ENCODE measurements at places on chromosomes 1 and 21.

DNA sequence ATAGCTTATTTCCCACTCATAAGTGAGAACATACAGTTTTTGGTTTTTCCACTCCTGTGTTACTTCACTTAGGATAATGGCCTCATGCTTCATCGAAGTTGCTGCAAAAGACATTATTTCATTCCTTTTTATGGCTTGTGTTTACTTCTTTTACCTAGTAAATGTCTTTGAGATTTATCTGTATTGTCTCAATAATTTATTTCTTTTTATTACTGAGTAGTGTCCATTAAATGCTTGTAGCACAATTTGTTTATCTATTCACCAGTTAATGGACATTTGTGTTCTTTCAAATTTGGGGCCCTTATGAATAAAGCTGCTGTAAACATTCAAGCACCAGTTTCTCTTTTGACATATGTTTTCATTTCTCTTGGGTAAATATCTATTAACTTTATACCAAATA is 86.0 kb downstream of the UCHL5 start:
- no peak for DNase-seq

DNA sequence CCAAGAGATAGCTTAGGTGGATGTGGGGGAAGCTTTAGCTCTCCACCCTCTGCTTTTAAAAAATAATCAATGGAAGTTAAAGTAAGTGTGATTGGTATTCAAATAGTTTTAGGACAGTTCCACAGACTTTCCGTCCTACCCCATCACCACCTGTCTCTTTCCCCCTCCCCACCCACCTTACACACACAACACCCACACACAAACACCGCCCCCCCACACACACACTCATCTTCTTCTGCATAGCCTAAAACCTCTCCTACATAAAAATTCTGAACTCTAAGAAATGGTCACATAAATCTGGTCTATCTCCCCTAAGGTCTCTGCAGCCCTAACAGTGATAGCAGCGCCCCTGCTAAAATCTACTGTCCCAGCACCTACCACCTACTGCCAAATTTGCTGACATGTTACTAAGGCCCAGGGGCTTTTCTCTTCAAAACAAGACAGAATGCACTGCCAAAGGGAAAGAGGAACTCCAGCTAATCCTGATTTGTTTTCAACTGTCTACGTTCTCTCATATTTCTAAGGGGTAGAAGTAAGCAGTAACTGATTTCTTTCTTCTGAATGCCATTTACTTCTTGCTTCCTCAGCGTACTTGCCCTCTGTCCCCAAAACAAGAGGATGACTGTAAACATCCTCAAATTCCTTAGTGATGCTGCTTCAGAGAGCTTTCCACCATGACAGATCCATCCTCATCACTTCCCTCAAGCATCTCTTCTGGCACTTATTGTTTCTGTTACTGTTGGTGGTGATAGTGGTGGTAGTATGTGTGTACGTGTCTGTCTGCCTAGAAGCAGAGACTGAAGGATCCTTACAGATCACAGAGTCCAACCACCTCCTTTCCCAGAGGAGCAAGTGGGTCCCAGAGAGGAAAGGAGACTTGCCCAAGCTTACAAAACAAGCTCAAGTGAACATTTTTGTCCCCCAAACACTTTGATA is 56.8 kb downstream of the LUZP1 start:
- no peak for DNase-seq

DNA sequence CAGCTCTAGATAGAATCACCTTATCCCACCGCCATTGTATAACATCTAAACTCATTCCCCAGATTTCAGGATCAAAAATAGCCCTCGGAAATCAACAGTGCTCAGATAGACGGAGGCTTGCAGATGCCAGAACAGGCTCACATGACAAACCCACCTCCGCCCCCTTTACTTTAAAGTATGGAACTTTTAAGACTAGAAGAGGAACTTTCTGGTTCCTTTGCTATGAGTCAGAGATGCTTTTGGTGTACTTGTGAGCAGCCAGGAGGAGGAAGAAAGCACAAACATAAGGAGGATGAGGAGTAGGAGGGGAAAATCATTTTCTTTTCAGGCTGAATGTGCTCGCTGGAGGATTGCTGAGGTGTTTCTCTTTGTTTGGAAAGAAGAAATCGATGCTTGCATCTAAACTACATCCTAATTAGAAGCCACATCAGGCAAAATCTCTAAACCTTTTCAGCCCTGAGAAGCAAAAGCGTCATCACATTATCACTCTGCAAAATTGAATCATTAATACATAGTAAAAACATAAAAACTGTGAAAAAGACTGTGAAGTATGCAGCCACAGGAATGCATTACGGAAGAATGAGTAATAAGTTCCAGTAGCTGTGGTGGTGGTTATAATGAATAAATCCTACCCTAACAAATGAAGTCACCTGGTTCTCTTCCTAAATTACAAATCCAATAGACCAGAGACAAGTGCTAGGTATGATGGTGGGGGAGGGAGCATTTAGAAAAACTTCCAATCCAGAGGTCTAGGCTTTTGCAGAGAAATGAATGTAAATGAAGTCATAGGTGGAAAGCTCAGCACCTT is 251.3 kb downstream of the KCNH1 start:
- no peak for DNase-seq

DNA sequence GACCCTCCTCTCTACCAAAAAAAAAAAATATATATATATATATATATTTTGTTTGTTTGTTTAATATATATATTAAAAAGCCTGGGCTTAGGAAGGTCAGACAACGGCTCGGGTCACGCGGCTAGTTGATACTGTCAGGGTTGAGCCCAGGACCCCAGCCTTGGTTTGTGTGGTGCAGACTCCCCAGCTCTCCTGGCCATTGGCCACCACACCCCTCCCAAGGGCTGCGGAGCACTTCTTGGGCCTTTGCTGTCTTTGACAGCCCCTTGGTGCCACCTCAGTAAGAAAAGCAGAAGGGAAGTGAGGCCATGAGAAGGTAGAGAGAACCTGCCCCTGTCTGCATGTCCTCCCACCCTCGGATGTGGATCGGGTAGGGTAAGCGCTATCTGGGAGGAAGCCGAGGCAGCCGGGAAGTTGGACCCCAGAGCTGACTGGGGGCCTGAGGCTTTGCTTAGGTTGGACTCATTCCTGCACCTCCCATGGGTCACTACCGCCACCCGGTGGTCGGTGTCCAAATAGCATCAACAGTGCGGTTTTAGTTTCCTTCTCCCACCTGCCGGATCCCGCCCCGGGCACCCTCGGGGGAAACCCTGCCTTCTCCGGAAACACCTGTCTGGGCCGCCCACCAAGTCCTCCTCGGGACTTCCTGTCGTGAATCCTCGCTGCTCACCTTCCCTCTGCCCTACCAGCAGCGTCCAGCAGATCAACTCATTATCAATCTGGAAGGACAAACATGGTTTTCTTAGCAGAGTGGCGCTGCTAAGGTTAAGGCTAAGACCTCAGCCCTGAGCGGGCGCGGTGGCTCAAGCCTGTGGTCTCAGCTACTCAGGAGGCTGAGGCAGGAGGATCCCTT is 29.8 kb upstream of the GNPAT start:
- DNase-seq = peak; percentile 86

- DNase-seq = no peak
Measured at GRCh38 chr1:8517661-8518489, 200.0 kb downstream of the SLC45A1 start.

GRCh38 chr1:14522926-14523241 is 75.6 kb upstream of the KAZN start:
- DNase-seq = no peak

- no peak for DNase-seq
Measured at GRCh38 chr1:71843012-71843411, 439.3 kb downstream of the NEGR1 start.

DNA sequence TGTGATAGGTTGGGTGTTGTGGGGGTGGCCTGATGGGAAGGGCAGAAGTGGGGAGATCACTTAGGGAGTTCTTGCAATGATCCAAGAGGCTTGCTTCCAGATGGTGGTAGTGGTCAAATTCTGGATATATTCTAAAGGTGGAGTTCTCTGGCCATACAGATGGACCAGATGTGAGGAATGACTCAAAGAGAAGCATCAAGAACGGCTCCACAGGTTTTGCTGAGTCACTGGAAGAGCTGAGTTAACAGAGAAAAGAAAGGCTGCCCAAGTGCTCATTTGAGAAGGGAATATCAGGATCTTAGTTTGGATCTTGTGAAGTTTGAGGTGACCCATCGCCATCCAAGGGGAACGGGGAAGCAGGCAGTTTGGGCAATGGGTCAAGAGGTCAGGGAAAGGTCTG is 192.9 kb upstream of the GALNT2 start:
- DNase-seq = no peak

GRCh38 chr1:154430903-154431302 is 25.8 kb downstream of the IL6R start:
- no peak for DNase-seq

GRCh38 chr1:156247460-156248322 is at the start of gene PAQR6:
Gene PAQR6 (minus strand): TSS chr1:156248056. CDS start chr1:156246731, 1,325 bp downstream.
- DNase-seq = no peak

GRCh38 chr1:187091666-187092065 is 262.9 kb downstream of the PLA2G4A start:
- DNase-seq = no peak

DNA sequence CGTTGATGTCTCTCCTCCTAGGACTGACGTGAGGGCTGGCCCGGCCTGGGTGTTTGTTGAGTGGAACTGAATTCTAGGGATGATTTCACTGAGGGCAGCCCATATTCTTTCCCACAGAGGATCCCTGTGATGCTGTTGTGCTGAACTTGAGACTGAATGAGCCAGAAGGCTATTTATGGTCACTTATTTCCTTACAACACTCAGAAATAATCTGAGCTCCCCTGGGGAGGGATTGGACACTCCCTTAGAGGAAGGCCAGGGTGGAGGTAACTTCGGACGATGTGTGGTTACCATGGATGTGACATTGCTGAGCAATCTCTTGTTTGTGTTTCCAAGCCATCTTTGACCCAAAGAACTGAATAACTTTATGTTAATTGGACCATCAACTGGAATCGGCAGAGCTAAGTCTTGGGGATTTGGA is 5.1 kb upstream of the TMCO4 start:
- DNase-seq = no peak

- DNase-seq = no peak
Measured at GRCh38 chr21:23131177-23131576, 2133.0 kb downstream of the NCAM2 start.

DNA sequence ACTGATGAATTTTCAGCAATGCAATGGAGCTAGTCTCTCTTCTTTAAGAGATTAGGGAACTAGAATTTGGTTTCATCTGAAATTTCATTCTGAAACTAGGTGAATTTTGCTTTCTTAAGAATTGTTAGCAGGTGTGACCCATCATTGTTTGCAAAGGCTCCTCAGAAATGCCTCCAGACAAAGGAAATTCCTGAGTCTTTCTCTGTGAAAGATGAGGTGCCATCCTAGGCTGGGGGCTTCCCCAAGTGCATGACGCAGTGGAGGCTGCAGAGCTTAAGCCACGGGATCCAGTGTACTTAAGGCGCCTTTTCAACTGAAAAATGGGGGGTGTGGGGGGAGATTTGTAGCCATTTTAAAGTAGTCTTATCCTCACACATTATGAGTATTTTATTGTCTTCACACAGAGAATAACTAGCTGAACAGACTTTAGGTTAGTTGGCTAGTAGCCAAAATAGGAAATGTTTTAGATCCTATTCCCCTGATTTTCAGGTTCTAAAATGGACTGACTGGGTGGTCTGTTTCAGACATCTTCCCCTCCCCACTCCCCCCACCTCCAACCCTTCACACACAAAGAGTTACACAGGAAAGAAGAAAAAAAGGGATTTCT is 202.0 kb downstream of the NFIA start:
- no peak for DNase-seq

DNA sequence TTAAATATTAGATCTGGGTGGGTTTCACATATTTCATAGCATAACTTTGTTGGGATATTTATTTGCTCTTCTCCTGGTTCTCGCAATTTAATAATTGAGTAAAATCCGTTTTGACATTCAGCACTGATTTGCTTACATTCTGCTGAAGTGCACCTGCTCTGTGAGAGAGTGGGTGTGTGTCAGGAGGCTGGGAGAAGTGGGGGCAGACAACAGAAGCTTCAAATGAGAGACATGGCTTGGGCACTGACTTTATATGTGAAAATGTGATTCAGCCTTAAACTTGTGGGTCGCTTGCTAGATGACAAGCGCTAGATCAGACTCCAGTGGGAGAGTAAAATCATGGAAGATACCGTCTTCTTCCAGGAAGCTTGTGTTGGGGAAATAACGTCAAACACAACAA is 32.4 kb upstream of the KCNA2 start:
- DNase-seq = no peak

GRCh38 chr1:244053831-244054230 is 2.7 kb downstream of the ZBTB18 start:
- no peak for DNase-seq
